ENCODE measurements at places on chromosomes 6 and 20.

- DNase-seq, result no peak
Observed at GRCh38 chr6:32416036-32416435, 9.1 kb upstream of the BTNL2 start.

DNA sequence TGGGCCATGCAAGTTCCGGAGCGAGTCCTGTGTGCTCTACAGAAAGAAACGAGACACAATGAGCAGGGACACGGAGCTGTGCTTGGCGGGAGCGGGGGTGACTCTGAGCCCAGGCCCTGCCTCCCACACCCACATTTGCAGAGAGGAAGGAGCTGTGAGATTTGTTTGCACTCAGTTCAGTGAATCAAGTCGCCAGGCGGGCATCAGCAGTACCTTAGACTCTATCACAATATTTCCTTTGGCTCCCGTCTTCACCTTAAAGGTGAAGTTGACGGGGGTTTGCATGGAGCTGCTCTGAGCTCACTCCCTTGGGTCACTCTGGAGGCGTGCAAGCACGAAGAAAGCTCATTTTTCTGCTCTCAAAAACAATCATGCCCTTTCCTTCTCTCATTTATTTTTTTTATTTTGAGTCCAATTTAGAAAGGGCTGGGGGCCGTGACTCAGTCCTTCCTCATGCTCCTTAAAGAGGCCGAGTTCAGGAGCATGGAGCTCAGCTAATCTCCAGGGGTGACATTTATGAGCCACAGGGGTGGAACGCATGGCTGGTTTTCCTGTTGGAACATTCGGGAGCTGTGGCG is 188.2 kb downstream of the NFATC2 start:
- no peak for DNase-seq

DNA sequence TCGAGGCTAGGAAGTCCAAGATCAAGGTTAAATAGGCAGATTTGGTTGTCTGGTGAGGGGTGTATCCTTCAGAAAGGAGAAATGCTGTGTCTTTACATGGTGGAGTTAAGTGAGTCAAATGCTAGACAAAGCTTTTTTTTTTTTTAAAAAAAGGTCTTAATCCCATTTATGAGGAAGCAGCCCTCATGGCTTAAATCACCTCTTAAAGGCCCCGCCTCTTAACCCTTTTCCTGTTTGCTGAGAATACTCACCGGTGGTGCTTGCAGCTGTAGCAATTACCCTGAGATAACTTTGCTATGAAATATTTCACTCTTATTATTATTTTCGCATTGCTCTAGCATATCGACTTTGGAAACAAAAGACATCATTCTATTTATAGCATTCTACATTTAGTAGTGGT is 30.8 kb downstream of the FBXO30 start:
- no peak for DNase-seq

DNA sequence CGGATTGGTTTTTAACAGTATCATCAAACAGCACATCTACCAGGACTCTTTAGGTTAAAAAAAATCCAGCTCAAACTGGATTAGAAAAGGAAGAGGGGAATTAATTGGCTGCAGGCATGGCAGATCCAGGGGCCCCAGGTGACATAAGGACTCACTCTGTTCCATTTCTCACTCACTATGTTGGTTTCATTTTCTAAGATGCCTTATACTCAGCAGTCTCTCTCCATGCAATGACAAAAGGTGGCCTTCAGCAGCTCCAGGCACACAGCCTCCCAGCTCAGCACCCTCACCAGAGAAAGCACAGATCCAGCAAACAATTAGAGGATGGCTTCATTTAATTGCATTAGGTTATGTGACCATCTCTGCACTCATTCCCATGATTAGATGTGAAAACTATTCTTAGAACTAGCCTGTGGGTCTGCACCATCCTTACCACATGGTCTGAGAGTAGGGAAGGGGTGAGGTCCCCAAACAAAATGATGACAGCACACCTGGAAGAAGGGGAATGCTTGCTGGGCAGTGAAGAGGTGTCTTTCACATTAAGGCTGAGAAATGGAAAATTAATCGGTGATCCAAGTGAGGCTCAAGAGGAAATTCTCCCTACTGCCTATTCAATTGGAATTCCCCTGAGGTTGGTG is 243.1 kb downstream of the CDH26 start:
- no peak for DNase-seq

DNA sequence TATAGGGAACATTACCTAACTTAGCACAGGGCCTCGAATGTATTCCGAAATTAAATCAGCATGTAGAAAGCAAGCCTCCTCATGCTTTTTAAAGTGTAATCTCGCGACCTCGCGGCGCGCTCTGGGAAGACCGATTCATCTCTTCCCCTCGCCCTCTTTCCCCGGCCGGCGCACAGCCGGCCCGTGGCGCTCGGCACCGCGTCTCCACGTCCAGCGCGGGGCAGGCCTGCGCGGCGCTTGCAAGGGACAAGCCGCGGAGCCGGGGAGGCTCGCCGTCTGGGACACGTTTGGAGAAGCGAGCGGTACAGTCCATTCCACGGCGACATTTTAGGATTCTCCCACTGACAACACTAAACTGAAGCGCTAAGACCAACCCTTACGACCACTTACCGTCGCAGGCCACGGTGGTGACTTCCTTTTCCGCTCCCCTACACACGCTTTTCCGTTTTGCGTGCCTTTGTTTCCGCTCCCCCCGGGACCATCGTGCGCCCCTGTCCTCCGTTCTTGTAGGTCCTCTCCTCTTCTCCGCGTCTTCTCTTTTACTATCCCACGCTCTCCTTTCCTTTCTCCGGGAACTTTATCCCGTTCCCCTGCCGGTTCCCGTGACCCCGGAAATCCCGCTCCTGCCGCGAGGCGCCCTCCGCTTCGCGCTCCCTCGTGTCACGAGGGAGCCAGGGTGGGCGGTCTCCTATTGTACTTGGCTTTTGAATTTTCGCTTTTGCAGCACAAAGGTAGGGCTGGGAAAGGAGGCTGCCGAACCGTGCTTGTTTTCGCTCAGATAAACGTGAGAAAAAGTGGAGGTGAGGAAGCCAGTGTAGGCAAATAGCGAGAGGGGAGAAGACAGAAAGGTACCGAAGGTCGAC is at the start of gene ECHDC1:
ECHDC1 (minus strand) TSS at position 664 of the 863 bp plus-strand sequence. CDS start 12,581 bp downstream, outside the sequence.
- DNase-seq, result peak; percentile 79

DNA sequence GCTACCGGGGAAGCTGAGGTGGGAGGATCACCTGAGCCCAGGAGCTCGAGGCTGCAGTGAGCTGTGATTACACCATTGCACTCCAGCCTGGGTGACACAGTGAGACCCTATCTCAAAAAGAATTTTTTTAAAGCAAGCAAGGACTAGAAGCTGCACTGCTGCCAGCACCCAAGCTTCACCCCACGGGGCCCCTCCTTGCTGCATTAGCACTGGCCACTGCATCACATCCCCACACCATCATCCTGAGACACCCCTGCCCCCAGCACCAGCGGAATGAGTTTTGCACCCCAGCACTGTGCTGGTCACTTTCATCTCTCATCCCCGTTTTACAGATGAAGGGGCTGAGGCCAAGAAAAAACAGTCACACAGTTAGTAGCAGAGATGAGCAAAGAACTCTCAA is 30.9 kb downstream of the TBC1D7 start:
- no peak for DNase-seq

GRCh38 chr6:169223006-169223405 is 30.6 kb downstream of the THBS2 start:
- DNase-seq, result no peak

DNA sequence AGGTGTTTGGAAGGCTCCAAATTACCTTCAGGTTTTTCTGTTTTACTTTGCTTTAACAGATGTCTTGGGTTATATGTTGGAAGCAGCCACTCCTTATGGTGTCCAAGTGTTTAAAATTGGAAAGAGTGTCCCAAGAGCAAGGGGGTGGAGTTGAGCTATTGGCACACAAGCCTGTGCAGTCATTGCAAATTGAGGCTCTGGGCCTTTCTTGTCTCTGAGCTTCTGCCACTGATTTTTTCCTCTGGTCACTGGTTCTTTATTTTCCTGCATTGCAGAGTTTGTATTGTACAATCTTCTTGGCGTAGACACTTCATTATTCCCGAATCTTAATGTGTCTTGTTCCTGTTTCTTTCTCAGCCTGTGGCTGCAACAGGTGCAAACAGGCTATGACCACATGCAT is 598.8 kb downstream of the RNF144B start:
- no peak for DNase-seq

- DNase-seq, result no peak
Observed at GRCh38 chr6:38701551-38701950, 1.4 kb downstream of the GLO1 start.

DNA sequence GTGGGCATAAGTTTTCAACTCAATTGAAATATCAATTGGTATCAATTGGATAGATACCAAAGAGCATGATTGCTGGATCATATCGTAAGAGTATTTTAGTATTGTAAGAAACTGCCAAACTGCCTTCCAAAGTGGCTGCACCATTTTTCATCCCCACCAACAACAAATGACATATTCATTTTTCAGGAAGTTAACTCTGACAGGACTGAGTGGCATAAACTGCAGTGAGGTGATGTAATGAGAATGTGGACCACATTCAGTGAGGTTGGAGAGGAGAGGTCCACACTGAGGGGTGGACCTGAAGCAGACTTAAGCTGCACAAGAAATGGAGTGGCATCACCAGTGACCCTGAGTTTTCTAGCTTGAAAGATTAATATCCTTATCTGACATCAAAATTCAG is 11.6 kb upstream of the CALHM6 start:
- no peak for DNase-seq

- no peak for DNase-seq
Observed at GRCh38 chr6:30465595-30466306, 23.6 kb upstream of the HLA-E start.

DNA sequence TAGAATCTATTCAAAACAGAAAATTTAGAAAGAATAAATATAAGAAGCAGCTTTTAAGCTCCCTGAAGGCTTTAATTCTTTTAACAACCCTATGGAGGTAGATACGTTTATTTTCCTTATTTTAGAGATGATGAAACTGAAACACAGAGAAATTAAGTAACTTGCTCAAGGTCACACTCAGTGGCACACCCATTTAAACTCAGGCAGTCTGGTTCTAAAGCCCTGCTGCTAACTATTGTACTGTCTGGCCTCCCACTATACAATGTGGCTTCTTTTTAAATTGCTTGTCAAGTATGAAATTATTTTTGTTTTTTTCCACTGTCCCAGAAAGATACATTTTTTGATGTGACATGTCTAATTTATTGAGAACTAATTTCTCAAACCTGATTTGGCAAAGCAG is 55.7 kb downstream of the FAM217A start:
- no peak for DNase-seq

- no peak for DNase-seq
Observed at GRCh38 chr20:24043294-24043693, 54.7 kb upstream of the GGTLC1 start.

DNA sequence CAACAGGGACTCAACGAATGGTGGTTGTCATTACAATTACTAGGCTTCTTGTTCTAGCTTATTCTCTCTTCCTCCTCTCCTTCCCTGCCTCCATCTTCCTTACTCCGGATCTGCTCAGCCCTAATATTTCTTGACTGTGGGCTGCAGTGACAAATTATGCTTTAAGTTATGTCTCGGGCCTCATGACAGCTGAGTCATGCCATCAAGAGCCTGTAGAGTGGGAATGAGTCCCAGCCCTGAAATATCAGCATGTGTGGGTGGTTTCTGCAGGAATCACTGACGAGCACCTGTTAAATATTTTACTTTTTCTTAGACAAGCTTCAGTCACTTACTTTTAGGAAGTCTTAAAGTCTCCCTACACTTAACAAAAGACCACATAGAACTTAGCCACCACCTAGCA is 83.1 kb upstream of the CBLN4 start:
- DNase-seq, result no peak

- no peak for DNase-seq
Observed at GRCh38 chr6:40799296-40800140, 212.4 kb upstream of the LRFN2 start.
